Hematopoietic multipotent progenitor cell treated with erythropoietin and hydrocortisone succinate and interleukin-3 and kit ligand, for 4 days (in vitro differentiated cells): ENCODE measurements at places on chromosomes 3 and 15.

DNA sequence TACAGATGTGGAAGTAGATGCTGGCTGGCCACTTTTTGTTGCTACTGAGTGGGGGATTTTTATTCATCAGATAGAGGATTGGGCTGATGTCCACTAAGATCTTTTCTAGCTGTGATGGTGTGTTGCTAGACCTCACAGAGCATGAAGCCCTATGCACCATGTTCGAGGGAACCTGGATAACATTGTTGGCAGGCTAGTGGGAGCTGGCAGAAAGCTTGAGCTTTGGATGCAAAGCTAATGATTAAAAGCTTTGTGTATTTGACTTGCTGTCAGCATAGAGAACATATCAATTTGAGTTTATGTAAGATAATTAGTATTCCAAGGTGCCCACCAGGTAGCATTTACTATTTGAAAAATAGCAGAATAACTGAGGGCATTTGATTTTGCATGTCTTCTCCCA, 59.1 kb downstream of the ST6GAL1 start:
- no peak for DNase-seq

DNA sequence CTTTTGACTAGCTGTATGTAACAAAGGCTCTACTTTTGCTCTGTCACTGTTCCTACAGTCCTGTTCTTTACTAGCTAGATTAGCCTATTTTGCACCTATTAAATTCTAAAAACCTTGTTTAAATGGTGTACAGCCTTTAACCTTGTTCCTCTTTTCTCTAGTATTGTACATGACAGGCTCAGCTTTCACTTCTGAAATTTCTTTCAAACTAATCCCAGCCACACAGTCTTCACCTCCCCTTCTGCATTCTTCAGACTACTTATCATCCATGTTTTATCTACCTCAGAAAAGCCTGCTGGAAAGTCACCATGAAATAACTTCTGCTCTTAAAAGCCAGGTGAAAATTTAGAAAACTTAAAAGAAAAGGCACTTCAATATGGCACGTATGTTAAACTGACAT, 122.4 kb downstream of the NECTIN3 start:
- DNase-seq = peak; percentile 13

DNA sequence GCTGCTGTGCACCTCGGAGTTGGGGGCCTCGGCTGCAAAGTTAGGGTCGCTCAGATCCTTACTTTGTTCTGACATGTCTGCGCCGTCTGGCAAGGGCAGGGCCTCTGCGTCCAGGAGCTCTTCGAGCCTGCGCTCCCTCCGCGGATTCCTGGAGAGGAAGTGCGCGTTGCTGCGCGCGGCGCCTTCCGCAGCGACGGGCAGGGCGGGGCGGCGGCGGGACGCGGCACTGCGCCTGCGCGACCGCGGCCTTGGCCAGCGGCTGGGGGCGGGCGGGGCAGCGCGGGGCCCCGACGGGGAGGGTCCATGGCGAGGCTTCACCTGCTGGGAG, at the start of gene NDN:
Gene NDN, minus strand, starts transcription at position 163 of the 328 bp plus-strand sequence. Its CDS starts 88 bp downstream, at position 75.
- DNase-seq = peak; percentile 71

GRCh38 chr15:66070220-66070934, 183.2 kb downstream of the MEGF11 start:
- DNase-seq = no peak

- DNase-seq = no peak
Measured at GRCh38 chr3:64431526-64432091, 206.3 kb upstream of the PRICKLE2 start.

- no peak for DNase-seq
Measured at GRCh38 chr3:65381496-65382010, 657.2 kb downstream of the MAGI1 start.

GRCh38 chr3:156648086-156648485, 26.3 kb upstream of the TIPARP start:
- DNase-seq = no peak

- DNase-seq = peak; percentile 20
Measured at GRCh38 chr3:179416681-179417080, 34.6 kb downstream of the GNB4 start.

- no peak for DNase-seq
Measured at GRCh38 chr15:73983211-73983727, 8.8 kb downstream of the STOML1 start.

DNA sequence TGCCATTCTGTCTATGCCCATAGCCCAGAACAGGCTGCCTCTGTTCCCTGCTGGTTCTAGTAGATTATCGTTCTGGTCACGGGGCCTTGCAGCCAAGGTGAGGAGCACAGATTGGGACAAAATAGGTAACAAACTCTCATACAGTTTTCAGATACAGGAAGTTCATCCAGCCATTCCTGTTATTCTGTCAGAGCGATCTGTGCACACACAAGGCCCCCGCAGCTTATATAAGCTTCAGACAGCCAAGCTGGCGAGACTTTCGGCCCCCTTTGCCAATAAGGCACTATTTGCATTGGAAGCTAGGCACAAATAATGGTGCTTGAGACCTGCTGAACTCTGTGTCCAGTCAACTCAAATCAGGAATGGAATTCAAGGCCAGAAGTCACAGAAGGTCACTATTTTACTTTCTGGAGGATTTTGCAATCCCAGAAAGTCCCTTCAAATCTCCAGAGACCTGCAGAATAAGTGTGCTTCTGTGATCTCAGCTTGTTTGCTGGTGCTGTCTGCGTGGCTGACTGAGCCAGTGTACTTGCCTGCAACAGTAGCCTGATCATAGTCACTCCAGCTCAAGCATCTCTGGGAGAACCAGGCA, 69.4 kb downstream of the BFSP2 start:
- no peak for DNase-seq

- no peak for DNase-seq
Measured at GRCh38 chr3:133673746-133674145, 12.0 kb upstream of the TOPBP1 start.

GRCh38 chr15:60620708-60621107, 141.8 kb upstream of the ICE2 start:
- no peak for DNase-seq

DNA sequence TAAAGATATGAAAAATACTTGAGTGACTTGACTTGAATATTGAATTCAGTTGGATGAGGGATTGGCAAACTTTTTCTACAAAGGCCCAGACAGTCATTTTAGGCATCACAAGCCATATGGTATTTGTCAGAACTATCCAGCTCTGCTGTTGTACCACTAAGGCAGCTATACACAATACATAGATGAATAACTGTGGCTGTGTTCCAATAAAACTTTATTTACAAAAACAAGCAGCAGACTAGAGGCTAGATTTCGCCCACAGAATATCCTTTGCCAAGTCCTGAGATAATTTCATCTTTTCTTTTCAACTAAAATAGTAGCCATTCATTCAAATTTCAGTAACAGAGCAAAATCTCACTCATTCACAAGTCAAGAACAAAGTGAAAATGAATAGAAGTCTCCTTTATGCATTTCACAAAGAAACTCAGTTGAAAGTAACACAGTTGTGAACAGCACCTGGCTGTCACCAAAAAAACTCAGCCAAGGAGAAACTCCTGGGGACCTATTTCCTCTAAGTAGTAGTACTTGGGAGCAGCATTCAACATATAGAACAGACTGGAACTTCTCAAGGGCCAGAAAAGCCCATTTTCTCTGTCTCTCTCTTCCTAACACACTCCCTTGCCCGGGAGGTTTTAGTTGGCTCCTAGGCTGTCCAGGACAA, 56.3 kb downstream of the OSBPL10 start:
- no peak for DNase-seq

- no peak for DNase-seq
Measured at GRCh38 chr3:15272426-15273196, 59.8 kb downstream of the SH3BP5 start.

DNA sequence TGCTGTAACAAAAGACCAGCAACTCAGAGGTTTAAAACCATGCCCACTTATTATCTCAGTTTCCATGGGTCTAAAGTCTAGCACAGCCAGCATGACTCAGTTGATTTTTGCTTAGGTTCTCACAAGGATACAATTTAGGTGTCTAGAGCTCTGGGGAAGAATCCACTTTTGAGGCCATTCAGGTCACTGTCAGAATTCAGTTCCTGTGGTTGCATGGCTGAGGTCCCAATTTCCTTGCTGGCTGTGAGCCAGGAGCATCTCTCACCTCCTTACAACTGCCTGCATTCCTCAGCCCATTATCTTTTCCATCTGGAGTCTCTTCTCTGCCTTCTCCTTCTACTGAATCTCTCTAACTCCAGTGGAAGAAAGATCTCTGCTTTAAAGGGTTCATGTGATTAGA, 240.5 kb upstream of the CFAP20DC start:
- DNase-seq = no peak

DNA sequence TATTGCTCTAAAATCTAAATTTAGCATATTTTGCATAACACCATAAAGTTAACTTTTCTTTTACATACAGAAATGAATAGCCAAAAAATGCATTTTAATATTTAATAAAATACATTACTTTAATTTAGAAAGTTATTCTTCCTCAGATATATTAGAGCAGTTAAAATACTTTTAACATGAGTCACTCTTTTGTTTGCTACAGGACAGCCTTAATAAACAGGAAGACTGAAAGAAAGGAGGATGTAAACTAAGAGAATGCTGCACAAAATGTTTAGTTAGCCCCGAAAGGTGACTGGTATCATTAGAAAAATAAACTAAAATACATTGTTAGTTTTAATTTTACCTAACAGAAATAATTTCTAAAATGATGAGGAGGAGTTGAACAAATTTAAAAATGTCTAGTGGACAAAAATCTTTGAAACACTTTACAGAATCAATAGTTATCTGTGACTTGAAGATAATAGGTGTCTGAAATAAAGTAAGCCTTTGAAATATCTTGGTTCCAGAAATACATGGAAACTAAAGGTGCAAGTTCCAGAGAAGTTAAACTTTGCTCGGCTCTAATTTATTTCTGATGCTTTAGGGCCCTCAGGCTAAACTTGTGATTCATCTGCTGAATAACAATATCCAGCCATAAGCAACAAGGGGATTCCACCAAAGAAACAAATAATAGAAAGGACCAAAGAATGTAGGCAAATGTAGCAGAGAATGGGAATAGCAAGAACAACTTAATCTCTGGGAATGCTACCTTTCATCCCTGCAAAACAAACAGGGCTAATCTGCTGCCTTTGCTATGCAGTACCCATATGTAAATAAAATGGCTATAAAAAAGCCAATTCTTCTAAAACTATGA, 138.3 kb upstream of the UBP1 start:
- DNase-seq = no peak

DNA sequence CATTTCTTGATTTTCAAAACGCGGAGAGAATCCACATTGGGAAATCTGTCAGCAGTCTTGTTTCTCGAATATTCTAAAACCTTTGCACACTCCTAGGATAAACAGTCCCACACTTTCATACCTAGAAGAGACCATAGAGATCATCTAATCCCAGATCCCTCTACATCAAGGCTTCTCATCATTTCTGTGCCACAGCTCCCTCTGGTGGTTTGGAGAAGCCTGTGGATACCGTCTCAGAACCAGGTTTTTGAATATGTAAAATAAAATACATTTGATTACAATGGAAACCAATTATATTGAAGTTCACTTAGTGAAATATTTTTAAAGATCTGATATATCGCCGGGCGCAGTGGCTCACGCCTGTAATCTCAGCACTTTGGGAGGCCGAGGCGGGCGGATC, 211.9 kb upstream of the GOLGA6L4 start:
- peak; percentile 60 for DNase-seq

DNA sequence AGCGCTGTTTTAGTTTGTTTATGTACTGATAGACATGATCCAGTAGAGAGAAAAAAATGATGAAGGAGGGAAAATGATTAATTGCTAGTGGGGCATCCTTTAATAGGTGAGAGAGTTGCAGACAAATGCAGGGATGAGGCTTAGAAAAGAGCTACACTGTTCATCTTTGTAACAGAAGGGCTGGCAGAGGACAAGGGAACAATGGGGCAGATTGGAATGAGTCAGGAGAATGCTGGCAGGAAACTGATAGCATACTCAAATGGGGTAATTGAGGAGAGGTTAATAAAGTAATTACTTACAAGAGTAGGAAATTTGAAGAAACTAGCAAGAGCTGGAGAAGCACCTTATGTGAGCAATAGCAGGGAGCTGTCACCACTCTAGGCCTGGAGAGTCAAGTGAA, 170.9 kb downstream of the OXSM start:
- no peak for DNase-seq

- no peak for DNase-seq
Measured at GRCh38 chr3:99505200-99505599, 133.2 kb upstream of the COL8A1 start.

DNA sequence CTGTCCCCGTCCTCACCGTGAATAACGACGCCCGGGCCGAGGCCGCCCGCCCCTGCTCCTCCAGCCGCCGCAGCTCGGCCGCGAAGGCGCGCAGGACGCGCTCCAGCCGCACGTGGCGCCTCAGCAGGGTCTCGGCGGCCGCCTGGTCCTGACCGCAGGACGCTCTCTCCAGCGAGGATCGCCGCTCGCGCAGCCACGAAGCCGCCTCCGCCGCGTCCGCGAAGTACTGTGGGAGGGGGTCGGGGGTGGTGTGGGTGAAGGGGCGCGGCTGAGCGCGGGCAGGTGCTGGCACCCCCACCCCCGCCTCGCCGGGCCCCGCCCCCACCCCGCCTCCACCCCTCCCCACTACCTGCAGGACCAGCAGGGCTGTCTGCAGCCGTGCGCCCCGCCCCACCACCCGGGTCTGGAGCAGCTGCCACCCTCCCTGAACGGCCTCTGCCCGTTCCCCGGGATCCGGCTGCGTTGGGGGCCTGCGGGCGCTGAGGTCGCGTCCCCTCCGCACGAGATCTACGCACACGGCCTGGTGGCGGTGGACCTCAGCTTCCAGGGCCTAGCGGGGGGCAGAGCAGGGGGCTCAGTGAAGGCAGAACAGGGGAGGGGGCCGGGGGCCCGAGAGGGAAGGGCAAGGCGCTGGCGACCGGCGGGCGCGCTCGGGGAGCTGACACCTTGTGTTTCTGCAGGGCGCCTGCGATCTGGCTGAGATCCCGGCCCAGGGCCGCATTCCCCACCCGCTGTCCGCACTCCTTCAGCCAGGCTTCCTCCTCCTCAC, 11.7 kb downstream of the SPTBN5 start:
- DNase-seq = peak; percentile 25

- DNase-seq = no peak
Measured at GRCh38 chr3:58261954-58262666, 24.5 kb downstream of the ABHD6 start.

DNA sequence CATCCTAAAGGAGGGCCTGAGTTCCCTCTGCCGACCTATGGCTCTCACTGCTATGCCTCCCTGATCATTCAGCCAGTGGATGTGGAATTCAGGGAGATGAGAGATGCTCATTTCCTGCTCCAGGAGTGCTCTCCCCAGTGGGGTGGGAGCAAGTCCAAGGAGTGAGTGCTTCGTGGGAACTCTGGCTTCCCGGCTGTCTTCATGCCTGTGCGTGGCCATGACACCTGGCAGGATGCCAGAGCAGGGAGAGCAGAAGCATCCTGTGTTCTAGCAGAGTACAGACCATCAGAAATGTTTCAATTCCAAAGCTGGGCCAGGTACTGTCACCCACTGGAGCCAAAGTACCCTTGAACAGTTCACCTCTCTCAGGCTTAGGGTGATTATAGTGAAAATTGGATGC, 45.1 kb downstream of the APH1B start:
- DNase-seq = no peak
